ENCODE measurements at places on chromosomes 5 and 9.

- DNase-seq = no peak
These were observed 80.1 kb upstream of the PLEKHG4B start for GRCh38 chr5:11898-12297.

- DNase-seq = no peak
These were observed 10.8 kb downstream of the FNIP1 start for GRCh38 chr5:131786036-131786435.

GRCh38 chr9:4417578-4418325 is 72.5 kb upstream of the SLC1A1 start:
- no peak for DNase-seq

DNA sequence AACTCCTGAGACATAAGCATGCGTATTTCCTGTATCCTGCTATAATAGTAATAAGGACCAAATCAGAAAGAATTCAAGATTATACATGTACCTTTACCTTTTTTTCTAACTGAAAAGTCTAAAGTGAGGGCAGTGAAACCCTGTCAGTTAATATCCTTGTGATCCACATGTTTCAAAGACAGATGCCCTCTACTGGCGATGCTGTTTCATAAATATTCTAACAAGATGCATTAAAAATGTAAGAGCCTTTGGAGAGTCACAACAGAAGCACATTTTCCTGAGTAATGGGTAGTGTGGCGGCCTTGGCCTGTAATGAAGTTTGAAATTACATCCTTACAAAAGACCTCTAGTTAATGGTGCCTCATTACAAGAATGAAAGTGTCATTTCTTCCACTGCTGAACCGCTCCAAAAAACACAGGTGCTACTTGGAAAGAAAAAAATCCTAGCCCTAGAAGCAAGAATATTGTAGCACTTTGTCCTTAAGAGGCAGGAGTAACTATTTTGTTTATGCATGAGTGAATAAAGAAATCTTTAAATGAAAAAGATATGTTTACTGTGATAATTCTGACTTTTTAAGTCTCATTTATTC is 232.6 kb downstream of the EPB41L4A start:
- no peak for DNase-seq

DNA sequence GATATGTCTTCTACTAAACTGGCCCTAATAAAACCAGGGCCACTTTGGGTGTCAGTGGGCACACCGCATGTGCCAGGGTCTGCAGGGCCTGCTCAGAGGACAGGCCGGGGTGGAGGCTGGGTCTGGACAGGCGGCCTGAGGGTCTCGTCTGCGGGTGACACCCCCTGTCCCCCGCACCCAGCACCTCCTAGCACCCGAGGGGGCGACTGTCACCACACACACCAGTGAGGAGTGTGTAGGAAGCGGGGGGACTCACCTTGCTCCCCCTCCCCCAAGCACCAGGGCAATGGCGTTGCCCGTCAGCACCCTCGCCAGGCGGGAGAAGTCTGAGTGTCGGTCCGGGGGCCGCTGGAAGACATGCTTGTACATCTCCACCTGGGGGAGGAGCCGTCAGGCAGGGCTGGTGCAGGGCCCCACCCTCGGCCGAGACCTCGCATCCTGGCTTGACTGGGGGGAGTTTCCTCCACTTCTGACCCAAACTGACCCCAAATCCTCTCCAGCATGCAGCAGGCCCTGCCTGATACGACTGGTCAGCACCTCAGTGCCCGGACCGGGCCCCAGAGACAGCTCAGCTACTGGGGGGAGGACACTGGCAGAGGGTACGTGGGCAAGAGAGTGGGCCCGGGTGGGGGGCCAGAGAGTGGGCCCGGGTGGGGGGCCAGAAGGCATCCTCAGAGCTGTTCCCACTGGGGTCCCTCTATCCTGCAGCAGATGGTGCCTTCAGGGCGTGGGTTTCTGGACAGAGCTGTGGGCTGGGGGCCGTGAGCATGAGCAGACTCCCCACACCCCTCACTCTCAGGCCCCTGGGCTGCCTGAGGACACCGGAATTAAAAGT is 18.9 kb upstream of the NSMF start:
- DNase-seq = no peak

- no peak for DNase-seq
These were observed 182.1 kb upstream of the TRIM32 start for GRCh38 chr9:116504893-116505480.

- DNase-seq = no peak
These were observed 4.0 kb downstream of the ETF1 start for GRCh38 chr5:138538943-138539627.

DNA sequence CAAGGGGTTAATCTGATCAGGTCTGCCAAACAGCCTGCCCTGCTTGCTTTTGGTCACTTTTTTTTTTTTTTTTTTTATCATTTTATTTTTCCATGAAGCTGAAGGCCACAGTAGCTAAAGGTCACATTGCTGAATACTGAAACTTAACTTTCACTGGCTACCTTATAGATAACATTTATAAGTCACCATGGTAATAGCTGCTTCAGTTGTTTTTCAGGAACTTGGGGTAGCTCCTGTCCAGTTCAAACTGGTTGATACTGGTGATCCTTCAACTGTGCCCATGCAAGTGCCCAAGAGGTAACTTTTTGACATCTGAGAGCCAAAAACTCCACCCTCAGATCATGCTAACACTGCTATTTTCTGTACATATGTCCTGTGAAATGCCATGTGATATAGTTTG is 68.3 kb upstream of the RGS7BP start:
- no peak for DNase-seq

- no peak for DNase-seq
These were observed 38.3 kb downstream of the PNPLA7 start for GRCh38 chr9:137511758-137512463.

- DNase-seq = no peak
These were observed 9.2 kb downstream of the LHX2 start for GRCh38 chr9:124020520-124021384.
